Renal cortical epithelial cell (primary cell): ENCODE measurements at places on chromosomes 6 and 20. TPM values are rescaled to one million over a fixed set of nuclear protein-coding genes. Genes with fewer than 3 reads are reported as not detected.

- no peak for DNase-seq
Measured at GRCh38 chr20:44997668-44998067, 31.4 kb downstream of the STK4 start.

GRCh38 chr6:130206479-130206878 lies 16.3 kb downstream of the SAMD3 start:
- no peak for DNase-seq

DNA sequence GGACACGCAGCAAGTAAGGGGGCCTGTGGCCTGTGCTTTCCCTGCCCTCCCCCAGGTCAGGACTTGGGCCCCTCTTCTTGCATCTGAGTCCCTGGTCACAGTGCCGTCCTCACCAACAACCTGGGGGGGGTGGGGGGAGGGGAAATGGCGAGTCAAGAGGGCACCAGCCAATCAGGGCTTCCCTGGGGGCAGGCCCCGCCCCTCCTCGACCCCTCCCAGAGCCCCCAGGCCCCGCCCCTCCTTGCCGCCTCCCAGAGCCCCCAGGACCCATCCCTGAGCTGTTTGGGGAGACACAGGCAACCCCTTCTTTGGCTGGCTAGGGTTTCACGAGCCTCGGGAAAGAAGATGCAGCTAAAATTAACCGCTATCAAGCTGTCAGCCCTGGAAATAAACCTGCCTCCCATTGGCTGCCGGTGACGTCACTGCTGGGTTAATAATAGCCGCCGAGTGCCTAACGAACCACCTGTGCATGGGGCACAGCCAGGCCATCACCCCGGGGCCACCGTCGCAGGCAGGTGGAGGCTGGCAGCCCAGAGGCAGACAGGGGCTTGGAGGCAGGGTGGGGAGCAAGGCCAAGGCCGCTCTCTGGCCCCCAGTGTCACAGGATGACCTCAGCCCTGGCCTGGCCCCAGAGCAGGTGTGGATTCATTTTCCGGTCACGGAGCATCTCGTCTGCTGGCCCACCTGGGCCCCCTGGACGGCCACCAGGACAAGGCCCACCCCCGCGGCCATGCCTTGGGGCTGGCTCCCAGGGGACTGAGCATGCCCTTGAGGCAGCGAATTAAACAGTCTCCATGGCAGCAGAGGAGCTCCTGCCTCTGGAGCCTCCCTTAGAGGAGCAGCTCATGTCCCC lies 3.2 kb upstream of the EEF1A2 start:
- DNase-seq, result no peak

The C20orf141 gene
- not detected in 2 replicates for total RNA-seq

DNA sequence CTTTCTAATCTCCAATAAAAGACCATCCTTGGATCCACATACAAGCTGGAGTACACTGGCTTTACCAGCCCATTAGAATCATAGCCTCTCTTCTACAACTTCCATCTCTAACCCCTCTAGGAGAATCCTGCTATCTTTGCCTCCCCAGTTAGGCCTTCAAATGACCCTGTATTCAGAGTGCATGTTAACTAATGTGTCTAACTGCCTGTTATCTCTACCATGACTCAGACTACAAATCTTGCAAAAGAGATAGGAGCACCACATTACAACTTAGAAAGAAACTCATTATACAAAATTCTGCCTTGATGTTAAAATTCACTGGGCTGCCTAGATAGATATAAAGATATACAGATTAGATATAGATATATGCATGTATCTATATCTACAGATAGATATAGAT lies 28.2 kb downstream of the GPR63 start:
- no peak for DNase-seq

DNA sequence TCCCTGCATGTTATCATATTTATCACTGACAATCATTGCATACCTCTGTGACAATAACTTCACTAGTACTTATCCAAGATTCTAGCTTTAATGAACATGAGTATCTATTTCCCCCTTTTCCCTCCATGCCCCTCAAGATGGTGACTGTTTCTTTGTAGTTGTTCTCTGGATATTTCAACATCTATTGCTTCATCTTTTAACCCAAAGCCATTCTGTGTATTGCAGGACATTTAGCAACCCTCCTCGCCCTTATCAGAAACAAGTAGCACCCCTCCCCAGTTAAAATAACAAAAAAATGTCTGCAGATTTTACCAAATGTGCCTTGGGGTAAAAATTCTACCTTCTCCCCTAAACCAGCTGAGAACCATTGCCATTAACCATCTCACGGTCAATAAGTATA lies 979.8 kb upstream of the MANEA start:
- no peak for DNase-seq
